Right renal pelvis (tissue), 4 donors: ENCODE measurements at places on chromosomes 12 and 14. TPM values are rescaled to one million over a fixed set of nuclear protein-coding genes. Genes with fewer than 3 reads are reported as not detected.

DNA sequence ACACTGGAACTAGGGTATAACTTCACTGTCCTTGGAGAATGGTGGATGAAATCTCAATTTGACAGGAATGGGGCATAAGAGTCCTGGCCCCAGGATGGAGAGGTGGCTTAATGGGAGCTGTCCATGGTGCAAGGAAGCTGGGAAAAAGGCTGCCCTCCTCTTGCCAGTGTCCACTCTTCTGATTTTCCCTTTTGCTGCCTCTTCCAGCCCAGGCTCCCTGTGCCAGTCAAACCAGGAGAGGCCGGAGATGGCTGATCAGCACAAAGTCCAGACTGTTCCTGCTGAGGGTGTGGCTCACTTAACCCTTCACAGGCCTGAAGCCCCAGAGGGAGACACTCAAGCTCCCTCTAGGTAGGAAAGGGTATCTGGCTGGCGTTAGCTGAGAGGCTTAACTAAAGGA, at the start of gene MYO1A:
Gene MYO1A, minus strand, starts transcription at position 240 of the 400 bp plus-strand sequence. CDS start 1,806 bp downstream, outside the sequence.
- no peak for DNase-seq

DNA sequence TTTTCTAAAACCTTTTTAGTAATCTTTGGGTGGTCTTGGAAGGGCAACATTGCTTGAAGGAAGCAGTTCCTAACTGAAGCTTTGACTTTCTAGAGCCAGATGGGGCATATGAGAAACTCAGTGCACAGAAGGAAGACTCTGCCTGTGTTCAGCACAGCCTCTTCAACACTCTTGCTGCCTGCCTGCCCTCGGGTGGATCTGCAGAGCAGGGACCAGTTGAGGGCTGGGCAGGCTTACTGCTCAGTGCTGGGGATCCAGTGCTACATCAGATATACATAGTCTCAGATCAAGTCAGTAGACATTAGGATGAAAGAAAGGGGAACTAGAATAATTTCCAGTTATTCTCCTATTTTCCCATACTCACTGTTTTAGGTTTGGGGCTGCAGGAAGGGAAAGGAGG, 29.5 kb upstream of the TMX1 start:
- DNase-seq, result no peak

GRCh38 chr14:103031956-103032355, 25.4 kb downstream of the CDC42BPB start:
- DNase-seq, result no peak

- no peak for DNase-seq
These were observed 593.8 kb downstream of the TRHDE start for GRCh38 chr12:72865921-72866320.

GRCh38 chr12:68976395-68976841, 43.4 kb upstream of the CPM start:
- DNase-seq, result no peak

DNA sequence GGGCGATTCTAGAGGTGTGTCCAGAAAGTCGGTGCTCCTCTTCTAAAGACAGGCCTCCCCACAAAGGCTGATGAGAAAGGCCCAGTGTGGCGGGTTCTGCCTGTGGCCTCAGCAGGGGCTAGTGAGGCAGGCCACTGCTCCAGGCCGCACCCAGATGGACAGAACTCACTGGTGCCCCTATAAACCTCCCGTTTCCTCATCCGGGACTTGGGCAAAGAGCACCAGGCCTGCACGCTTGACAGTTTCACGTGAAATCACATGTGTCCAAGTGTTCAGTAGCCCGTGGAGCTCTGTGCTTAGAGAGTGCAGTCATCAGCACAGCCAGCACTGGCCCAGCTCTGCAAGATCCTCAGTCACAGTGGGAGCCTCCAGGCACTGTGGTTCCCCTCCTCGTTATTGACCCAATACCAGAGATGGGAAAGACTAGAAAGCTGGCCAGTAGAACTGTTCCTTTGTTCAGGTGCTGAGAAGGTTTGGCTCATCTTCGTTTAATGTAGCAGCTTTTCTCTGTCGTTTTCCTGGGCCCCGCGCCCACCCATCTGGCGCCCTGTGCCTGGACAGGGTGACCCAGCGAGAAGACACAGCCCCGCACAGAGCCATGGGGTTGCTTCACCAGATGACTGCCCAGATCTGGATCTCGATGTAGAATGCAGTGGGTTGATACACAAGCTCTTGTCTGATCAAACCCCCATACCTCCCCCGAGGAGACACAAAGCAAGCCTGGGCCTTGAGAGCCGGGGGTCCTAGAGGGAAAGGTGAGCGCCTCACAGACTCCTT, 26.3 kb downstream of the IL31 start:
- DNase-seq, result no peak

Gene SIX1
- 11.4 TPM for polyA plus RNA-seq

Gene TMEM63C
- polyA plus RNA-seq, result 0.50 TPM
